ENCODE measurements at places on chromosomes 1 and 21. TPM values are rescaled to one million over a fixed set of nuclear protein-coding genes. Genes with fewer than 3 reads are reported as not detected.

DNA sequence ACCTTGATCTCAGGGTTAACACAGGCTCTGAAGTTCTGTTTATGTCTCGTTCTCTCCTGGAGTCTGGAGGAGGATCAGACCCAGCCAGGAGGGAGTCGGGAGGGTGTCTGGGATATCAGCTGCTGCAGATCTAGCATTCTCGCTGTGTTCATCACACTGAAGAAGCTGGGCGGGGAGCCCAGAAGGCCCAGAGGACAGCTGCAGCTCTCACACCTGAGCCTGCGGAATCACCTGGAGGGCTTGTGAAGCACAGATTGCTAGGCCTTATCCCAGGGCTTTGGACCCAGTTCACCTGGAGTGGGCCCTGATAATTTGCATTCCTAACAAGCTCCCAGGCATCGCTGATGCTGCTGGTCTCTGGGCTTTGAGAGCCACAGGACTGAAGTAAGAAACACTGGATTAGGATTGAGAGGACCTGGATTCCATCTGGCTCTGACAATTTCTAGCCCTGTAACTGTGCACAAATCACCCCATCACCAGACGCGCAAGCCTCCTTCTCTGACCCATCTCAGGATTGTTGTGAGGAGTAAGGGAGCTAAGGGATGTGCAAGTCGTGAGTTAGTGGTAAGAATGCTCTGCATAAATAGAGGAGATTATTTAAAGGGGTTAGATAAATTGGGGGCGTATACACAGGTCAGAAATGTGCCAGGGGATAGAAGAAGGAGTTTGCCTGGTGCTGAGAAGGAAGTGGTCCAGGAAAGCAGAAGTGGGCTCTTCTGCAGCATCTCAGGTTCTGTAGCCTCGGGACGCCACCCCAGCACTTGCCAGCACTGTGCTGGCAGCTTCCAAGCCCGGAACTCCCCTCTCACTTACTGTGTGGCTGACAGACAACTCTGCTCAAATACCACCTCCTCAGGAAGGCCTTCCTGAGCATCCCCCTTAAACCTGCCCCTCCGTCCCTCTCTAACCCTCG lies 19.1 kb downstream of the ABCA4 start:
- H3K4me3 ChIP-seq: no peak overlapping the region
- peaks cover 56% of the 10 kb centered on the region for H3K4me1 ChIP-seq
- no peaks in the 10 kb centered on the region for H3K36me3 ChIP-seq
- DNase-seq: peak; percentile 79

DNA sequence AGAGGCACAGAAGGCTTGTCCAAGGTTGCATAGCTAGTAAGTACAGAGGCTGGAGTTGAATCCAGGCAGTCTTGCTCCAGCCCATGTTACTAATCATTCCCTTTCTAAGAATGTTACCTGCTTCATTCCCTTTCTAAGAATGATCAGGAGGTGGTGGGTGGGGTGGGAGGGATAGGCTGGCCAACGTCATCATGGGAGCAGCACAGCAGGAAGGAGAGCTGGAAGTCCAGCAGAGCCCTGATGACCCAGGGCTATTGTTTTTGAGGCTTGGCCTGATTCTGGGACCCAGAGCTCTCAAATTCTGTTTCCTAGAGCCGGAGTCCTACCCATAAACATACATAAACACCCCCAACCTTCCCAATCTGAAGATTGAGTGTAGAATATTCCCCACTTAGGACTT lies 11.8 kb upstream of the CSF1 start:
- H3K4me1 ChIP-seq: peaks cover 70% of the 10 kb centered on the region
- no peaks in the 10 kb centered on the region for H3K27me3 ChIP-seq
- no peak overlapping the region for H3K4me3 ChIP-seq
- no peaks in the 10 kb centered on the region for H3K36me3 ChIP-seq
- no peak overlapping the region for H3K27ac ChIP-seq
- no peak for DNase-seq

GRCh38 chr1:206497363-206497762 lies 10.0 kb upstream of the RASSF5 start:
- H3K4me3 ChIP-seq: no peak overlapping the region
- H3K27ac ChIP-seq: no peak overlapping the region
- DNase-seq: no peak
- peaks cover 31% of the 10 kb centered on the region for H3K4me1 ChIP-seq

The DIO1 gene
- total RNA-seq: not detected

The FALEC gene
- 0.94 TPM for total RNA-seq

The GBP4 gene
- 0.83 TPM for total RNA-seq

DNA sequence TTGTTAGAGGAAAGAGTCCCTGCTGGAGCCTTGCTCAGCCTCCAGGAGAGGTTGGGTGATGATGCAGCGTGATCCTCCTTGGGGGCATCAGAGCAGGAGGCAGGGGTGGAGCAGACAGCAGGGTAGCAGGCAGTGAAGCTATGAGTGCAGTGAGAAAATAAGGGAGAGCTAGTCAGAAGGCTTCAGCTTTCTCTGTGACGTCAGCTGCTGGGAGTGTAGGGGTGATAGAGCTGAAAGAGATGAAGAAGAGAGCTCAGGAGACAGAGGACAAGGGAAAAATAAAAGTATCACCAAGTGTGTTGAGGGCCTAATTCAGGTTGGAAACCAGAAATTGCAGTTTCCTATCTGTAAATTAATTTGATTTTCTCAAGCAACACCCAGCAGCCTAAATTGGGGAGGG lies 2.2 kb upstream of the ADAM30 start:
- H3K4me1 ChIP-seq: no peaks in the 10 kb centered on the region
- no peak for DNase-seq
- H3K36me3 ChIP-seq: no peaks in the 10 kb centered on the region

DNA sequence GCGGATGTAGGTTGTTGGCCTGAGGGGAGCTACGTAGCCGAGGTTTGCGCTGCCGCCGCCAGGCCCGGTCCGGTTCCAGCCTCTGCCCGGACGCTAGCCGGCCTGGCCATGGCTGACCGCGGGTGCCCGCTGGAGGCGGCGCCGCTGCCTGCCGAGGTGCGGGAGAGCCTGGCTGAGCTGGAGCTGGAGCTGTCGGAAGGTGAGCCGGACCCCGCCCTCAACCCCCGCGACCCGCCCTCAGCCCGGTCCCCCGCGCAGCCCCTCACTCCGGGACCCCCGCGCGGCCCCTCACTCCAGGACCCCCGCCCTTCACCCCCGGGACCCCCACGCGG lies 299 bp downstream of the DIP2A start:
- no peak overlapping the region for H3K27ac ChIP-seq
- no peaks in the 10 kb centered on the region for H3K4me1 ChIP-seq
- DNase-seq: no peak

GRCh38 chr1:1088801-1089680 lies 14.9 kb upstream of the RNF223 start:
- H3K27ac ChIP-seq: no peak overlapping the region
- H3K4me3 ChIP-seq: no peak overlapping the region
- H3K36me3 ChIP-seq: no peaks in the 10 kb centered on the region
- no peaks in the 10 kb centered on the region for H3K27me3 ChIP-seq

The HPCAL4 gene
- total RNA-seq: not detected

GRCh38 chr1:82445827-82446226 lies 645.1 kb downstream of the ADGRL2 start:
- no peak overlapping the region for H3K4me3 ChIP-seq
- H3K36me3 ChIP-seq: no peaks in the 10 kb centered on the region
- no peak for DNase-seq
- H3K27ac ChIP-seq: no peak overlapping the region
- no peaks in the 10 kb centered on the region for H3K27me3 ChIP-seq

The S100A14 gene
- total RNA-seq: 411 TPM

DNA sequence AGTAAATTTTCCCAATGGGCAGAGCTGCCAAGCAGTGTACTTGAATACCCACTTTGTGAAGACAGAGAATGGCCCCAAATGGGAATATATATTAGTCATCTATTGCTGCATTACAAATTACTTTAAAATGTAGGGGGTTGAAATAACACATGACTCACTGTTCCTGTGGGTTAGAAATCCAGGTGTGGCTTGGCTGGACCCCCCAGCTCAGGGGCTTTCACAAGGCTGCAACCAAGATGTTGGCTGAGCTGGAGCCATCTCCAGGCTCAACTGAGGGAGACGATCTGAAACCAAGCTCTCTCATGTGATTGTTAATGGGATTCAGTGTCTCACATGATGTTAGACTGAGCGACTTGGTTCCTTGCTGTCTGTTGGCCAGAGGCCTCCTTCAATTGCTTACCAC lies 33.4 kb upstream of the ARHGAP29 start:
- DNase-seq: peak; percentile 19
- H3K27me3 ChIP-seq: no peaks in the 10 kb centered on the region
- H3K4me3 ChIP-seq: no peak overlapping the region
- peak overlapping the region; percentile 65 for H3K27ac ChIP-seq

The PTPRC gene
- 0.79 TPM for total RNA-seq

The STIL gene
- total RNA-seq: 35.8 TPM

The JUN gene
- total RNA-seq: 74.7 TPM

The FAM177B gene
- not detected for total RNA-seq

DNA sequence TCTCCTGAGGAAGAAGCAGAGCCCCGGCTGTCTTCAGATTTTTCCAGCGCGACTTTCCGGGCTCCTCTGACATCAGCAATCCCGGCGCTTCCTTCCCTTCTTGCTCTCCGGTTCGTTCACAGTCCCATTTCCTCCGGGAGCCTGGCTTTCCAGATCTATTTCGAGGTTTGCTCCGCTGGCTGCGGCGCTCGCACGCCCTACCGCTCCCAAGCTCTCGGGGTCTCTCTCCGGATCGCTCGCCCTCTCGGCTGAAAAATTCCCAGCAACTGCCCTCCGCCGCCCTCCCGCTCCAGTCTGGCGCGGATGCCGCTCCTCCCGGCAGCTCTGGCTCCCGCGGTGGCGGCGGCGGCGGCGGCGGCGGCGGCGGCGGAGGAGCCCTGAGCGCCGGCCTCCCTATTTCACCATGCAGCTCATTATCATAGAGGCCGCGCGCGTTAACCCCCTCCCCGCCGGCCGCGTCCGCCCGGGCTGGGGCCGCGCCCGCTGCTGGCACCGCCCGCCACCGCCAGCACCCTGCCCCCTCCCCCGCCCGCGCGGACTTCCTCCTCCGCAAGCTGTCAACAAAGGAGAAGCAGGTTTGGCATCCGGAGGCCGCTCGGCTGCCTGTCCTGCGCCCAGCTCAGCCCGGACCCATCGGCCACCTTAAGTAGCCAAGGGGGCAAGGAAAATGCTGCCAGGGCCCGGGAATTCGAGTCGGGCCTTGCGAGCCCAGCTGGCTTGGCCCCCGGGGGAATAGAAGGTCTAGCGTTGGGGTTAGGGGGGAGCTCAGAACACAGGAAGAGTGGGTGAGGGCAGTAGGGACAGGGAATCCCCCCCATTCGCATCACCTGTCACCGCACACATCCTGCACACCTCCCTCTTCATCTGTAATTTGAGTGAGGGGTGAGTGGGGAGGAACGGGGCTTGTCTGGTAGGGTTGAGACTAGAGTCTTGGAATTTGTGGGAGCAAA lies at the start of gene PLXNA2:
Gene PLXNA2 (minus strand): TSS at position 418 of the 950 bp plus-strand sequence. CDS start 26,462 bp downstream, outside the sequence.
- H3K4me3 ChIP-seq: peak within 1 kb of the TSS; percentile 94
- DNase-seq: peak; percentile 81
- no peak within 1 kb of the TSS for H3K27ac ChIP-seq
- H3K27me3 ChIP-seq: no peaks in the 10 kb centered on the region
- no peaks in the 10 kb centered on the region for H3K36me3 ChIP-seq

- H3K27me3 ChIP-seq: no peaks in the 10 kb centered on the region
- no peaks in the 10 kb centered on the region for H3K36me3 ChIP-seq
- no peak for DNase-seq
- no peaks in the 10 kb centered on the region for H3K4me1 ChIP-seq
Observed at GRCh38 chr1:237861944-237862343, 28.8 kb downstream of the ZP4 start.

DNA sequence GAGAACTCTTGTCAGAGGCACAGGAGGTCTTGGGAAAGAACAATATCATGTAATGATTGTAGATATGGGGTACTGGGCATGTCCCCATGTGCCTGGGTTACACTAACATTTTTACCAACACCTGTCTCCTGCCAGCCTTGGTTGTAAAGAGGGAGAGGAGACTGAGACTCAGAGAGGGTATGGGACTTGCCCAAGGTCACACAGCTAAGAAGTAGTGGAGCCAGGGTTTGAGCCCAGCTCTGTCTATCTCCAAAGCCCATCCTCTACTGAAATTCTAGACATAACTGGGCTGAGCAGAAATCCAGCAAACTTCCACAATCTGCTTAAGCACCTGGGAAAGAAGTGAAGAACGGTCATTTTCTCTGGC lies 2.6 kb upstream of the THEMIS2 start:
- no peaks in the 10 kb centered on the region for H3K27me3 ChIP-seq
- no peak overlapping the region for H3K4me3 ChIP-seq
- no peak overlapping the region for H3K27ac ChIP-seq
- DNase-seq: no peak
- peaks cover 4% of the 10 kb centered on the region for H3K4me1 ChIP-seq

GRCh38 chr1:226306425-226306824 lies 2.5 kb downstream of the LIN9 start:
- no peaks in the 10 kb centered on the region for H3K36me3 ChIP-seq
- peaks cover 24% of the 10 kb centered on the region for H3K4me1 ChIP-seq
- no peak for DNase-seq
- no peaks in the 10 kb centered on the region for H3K27me3 ChIP-seq
- no peak overlapping the region for H3K27ac ChIP-seq

The IL6R gene
- 1.5 TPM for total RNA-seq

The ZNF436 gene
- 14.0 TPM for total RNA-seq

DNA sequence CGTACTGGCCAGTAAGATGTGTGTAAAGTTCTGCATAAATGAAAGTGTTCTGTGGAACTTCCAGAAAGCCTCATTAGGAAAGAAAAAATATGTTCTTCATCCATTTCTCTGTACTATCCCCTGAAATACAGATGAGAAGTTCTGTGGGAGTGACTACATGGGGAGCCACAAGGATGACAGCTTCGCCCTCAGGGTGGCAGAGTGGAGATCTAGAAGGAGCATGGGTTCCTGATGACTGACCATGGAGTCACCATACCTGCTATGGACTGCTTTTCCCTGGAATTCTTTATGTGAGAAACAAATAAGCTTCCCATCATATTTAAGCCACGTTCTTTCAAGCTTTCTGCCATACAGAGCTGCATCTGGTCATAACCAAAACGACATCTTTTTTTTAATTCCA lies 113.9 kb upstream of the RGS1 start:
- H3K4me1 ChIP-seq: no peaks in the 10 kb centered on the region
- no peaks in the 10 kb centered on the region for H3K27me3 ChIP-seq
- no peak overlapping the region for H3K4me3 ChIP-seq
- no peaks in the 10 kb centered on the region for H3K36me3 ChIP-seq

- no peak overlapping the region for H3K27ac ChIP-seq
- no peak overlapping the region for H3K4me3 ChIP-seq
- H3K36me3 ChIP-seq: no peaks in the 10 kb centered on the region
- no peak for DNase-seq
- H3K27me3 ChIP-seq: no peaks in the 10 kb centered on the region
Observed at GRCh38 chr1:8911416-8912309, 33.2 kb upstream of the ENO1 start.

DNA sequence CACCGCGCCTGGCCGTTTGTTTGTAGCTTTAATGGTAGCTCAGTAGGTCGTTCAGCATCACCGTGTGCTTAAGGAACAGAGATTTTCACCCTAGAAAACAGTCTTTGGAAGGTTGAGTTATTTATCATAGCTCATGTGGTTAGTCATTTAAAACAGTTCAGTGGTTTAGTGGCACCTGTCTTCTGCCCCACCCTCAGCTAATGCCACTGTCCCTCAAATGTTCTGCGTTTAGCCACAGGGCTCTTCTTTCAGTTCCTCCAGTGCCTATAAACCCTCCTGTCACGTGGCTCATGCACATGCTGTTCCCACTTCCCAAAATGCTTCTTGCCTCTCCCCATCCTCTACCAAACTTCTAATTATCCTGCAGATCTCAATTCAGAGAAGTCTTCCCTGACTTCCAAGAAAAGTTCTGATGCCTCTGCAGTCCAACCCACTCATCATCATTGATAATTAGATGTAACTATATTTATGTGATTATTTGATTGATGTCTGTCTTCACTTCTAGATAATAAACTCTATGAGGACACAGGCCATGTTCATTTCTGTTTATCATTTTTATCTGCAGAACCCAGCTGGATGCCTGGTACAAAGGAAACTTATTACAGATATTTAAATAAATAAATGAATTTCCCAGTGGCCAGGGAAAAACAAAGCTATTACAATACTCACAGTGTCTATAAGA lies 14.4 kb upstream of the DIPK1A start:
- DNase-seq: no peak
- H3K4me1 ChIP-seq: no peaks in the 10 kb centered on the region
- no peaks in the 10 kb centered on the region for H3K36me3 ChIP-seq
- H3K27me3 ChIP-seq: no peaks in the 10 kb centered on the region

All from PC-9 (cell line).